ENCODE measurements at places on chromosomes 5 and 9. TPM values are rescaled to one million over a fixed set of nuclear protein-coding genes. Genes with fewer than 3 reads are reported as not detected.

Gene HK3
- 4.6 TPM for total RNA-seq

Gene TLX3
- not detected for total RNA-seq

Gene RLN1
- 1.2 TPM for total RNA-seq

Gene EXOSC3
- total RNA-seq = 23.6 TPM

Gene KCNV2
- 1.4 TPM for total RNA-seq

Gene SLC46A2
- 0.24 TPM for total RNA-seq

Gene GM2A
- total RNA-seq = 26.2 TPM

Gene CARTPT
- not detected for total RNA-seq

Gene LEAP2
- 5.3 TPM for total RNA-seq

Gene LCN6
- total RNA-seq = not detected

Gene PRSS3
- total RNA-seq = 11.3 TPM

Gene MCTP1
- total RNA-seq = 24.8 TPM

Gene ENTPD2
- total RNA-seq = not detected

Gene PLAC8L1
- not detected for total RNA-seq

Gene RNF208
- total RNA-seq = not detected

Gene IFNA21
- total RNA-seq = 18.5 TPM

Gene SLC34A1
- 2.2 TPM for total RNA-seq

Gene CDC20B
- total RNA-seq = 0.96 TPM

Gene LYSMD3
- 25.5 TPM for total RNA-seq

Gene ARID3C
- not detected for total RNA-seq

Gene TMEM171
- 1.7 TPM for total RNA-seq

Gene CD180
- 1.2 TPM for total RNA-seq

Gene SLC44A1
- 52.5 TPM for total RNA-seq

Gene S100Z
- 4.3 TPM for total RNA-seq

Gene CATSPER3
- total RNA-seq = not detected
